ENCODE measurements at places on chromosomes 12 and 14.
A peak's percentile ranks its signal among the peaks of the same experiment; 100 is the strongest.

GRCh38 chr14:85471744-85472143, 58.2 kb upstream of the FLRT2 start:
- no peak for DNase-seq

GRCh38 chr12:50102131-50102531, 1.7 kb upstream of the GPD1 start:
- DNase-seq: no peak

GRCh38 chr14:104639885-104640548, 35.4 kb upstream of the TMEM179 start:
- DNase-seq: peak; percentile 63

GRCh38 chr14:28784096-28785048, 17.8 kb downstream of the FOXG1 start:
- DNase-seq: no peak

- no peak for DNase-seq
Observed at GRCh38 chr14:72643317-72643801, 250.5 kb downstream of the DPF3 start.

DNA sequence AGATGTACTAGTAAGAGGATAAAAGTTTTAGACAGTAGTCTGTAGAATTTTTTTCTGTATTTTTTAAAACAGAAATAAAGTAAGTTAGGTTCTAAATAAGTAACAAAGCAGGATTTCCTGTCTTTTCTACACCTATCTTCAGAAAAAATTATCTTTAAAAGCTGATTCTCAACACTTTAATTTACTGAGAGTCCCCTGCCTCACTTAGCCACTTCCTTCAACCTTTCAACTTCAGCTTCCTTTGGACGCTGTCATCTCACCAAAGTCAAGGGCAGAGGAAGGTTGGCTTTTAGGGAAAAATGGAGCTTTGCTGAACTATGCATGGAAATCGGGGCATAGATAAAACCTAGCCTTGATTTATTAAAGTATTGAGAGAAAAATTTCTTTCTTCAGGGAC, 44.9 kb upstream of the CERS5 start:
- DNase-seq: no peak

DNA sequence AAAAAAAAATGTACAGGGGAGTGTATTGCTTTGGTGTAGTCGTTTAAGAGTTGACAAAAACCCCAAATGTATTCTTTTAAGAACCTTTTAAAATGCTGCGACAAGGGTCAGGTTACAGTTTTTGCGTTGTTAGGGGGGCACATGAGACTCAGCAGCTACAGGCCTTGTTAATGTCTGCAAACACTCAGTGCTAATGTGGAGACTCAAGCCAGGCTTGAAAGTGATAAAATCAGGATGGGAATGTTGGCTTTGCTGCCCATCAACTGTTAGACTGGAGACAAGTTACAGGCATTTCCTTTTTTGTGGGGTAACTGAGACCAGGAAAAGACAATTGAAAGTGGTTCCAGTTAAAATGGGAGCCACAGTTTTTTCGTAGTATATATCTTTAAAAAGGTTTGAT, 84.8 kb downstream of the PRKCH start:
- peak; percentile 82 for DNase-seq

GRCh38 chr12:3998397-3998796, 125.2 kb upstream of the PARP11 start:
- DNase-seq: no peak

- DNase-seq: peak; percentile 35
Observed at GRCh38 chr12:10136637-10137205, 6.7 kb upstream of the CLEC7A start.

DNA sequence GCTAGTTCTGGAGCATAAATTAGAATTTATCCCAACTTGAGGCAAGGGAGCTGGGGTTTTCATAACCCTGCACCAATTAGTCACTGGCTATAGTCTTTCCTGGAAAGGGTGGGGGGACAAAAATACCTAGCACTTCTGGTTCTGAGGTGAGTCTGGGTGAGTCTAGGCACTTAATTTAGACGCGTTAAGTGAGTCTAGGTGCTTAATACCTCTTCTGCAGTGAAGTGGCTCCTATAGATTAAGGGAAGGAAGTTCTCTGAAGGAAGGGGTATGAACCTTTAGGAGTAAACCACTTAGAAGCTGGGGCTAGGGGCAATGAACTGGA, 251.7 kb downstream of the EFCAB11 start:
- DNase-seq: no peak

DNA sequence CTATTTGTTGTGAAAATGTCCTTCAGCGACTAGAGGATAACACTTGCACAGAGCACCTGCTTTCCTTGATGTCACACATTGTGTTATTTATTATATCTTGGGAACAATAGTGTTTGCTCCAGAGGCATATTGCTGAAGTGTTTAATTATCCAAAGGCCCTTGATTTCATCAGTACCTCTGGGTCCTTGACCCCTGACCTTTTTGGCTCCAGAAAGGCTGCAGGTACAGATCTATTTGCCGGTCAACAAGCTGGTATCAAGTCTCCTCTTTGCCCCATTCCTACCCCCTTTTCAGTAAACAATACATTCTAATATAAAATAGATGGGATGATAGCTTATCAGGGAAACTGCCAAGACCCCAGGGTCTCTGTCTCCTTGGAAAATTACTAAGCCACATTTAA, 206.8 kb downstream of the DACT1 start:
- no peak for DNase-seq

DNA sequence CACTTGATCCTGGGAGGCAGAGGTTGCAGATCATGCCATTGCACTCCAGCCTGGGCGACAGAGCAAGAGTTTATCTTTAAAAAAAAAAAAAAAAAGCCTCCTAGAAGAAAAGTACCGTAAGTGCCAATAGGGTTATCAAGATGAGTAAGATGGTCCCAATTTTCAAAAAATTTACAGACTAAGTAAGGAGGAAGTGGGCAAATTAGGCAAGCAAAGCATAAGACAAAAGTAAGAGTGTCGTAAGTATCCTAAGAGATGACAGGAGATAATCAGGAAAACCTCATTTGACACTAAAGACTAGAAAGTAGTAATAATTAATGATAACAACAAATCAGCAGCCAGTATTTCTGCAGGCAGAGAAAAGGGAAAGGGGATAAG, 12.2 kb downstream of the PYM1 start:
- no peak for DNase-seq

GRCh38 chr12:80157645-80158044, 58.3 kb downstream of the OTOGL start:
- no peak for DNase-seq

- DNase-seq: peak; percentile 35
Observed at GRCh38 chr12:124833693-124834122, 30.0 kb downstream of the SCARB1 start.

- no peak for DNase-seq
Observed at GRCh38 chr12:53236443-53237111, 4.6 kb upstream of the RARG start.

- DNase-seq: no peak
Observed at GRCh38 chr12:130126023-130126432, 36.2 kb upstream of the FZD10 start.

- peak; percentile 36 for DNase-seq
Observed at GRCh38 chr12:107320929-107321631, 227.7 kb upstream of the CRY1 start.

DNA sequence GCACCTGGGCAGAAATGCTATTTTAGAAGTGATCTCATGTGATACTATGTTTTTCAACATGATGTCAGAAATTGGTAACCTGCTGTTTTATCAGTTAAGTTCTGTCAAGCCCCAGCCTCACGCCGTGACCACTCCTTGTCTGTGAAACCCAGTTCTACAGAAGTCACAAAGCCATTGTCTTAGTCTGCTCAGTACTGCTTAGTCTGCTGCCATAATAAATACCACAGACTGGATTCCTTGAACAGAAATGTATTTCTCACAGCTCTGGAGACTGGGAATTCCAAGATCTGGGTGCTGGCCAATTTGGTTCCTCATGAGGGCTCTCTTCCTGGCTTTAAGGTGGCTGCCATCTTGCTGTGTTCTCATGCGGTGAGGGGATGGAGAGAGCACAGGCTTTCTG, 176.9 kb downstream of the PRKCH start:
- no peak for DNase-seq

DNA sequence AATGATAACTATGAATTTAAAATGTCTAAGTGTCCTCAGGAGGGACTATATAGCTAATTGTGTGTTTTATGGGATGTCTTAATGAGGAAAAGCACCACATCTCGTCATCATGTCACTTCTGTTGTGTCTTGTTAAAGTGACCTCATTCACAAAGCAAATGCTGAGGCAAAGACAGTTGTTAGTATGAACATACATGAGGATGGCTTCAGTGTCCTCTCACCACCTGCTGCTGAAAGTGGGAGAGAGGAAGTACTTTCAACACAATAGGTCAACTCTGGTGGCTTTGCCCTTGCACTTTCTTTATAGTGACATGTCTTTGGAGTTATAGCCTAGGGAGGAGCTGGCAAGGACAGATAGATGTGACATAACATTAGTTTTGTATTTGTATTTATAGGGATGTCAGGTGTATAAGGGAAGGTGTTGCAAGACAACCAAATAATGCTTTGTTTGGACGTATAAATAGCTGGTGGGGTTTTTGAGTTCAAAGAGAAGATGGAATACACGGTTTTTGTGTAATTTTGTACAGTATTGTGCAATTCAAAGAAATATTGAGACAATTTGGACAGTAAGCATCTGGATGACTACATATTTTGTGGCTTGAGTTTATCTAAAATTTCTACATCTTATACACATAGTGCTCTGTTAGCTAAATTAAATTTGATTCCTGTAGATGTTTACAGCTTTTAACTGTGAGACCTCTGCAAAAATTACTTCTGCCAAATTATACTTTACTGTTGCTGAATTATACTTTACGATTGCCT, 131.7 kb upstream of the ATP2B1 start:
- peak; percentile 60 for DNase-seq

- DNase-seq: no peak
Observed at GRCh38 chr12:64824130-64824499, 332 bp upstream of the TBC1D30 start.

GRCh38 chr12:112590281-112590680, 171.5 kb downstream of the PTPN11 start:
- no peak for DNase-seq

- no peak for DNase-seq
Observed at GRCh38 chr12:107129315-107129930, 36.1 kb upstream of the CRY1 start.

DNA sequence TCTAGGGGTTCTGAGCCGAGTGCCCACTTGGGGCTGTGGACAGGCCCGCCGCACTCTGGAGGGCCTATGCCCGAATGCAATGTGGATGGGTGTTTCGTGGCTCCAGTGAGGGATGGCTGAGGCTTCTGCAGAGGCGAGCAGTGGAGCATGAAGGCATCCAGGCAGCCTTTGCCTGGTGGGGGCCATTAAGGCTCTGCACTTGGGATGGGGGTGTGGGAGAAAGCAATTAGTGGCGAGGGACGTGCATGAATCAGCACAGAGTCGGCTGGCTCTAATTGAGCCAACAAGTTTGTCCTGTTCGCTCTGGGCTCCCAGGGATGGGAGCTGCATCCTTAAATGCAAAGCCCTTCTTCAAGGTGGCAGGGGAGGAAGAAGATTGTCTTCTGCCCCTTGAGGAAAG, 346.9 kb upstream of the FKBP4 start:
- DNase-seq: no peak

DNA sequence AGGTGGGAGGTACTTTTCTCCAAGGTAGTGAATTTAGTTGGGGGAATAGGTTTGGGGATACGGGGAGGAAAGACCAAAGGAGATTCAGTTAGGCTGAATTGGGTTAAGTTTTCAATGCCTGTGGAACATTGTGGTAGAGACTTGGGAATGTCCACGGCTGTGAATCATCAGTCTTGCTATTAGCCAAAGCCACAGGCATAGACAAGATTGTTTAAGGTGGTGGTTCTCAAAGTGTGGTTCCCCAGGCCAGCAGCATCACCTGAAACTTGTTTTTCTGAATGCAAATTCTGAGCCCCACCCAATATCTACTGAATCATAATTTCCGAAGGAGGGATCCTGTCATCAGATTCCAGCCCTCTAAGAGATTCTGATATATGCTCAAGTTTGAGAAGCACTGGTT, 316.2 kb downstream of the EGLN3 start:
- no peak for DNase-seq

DNA sequence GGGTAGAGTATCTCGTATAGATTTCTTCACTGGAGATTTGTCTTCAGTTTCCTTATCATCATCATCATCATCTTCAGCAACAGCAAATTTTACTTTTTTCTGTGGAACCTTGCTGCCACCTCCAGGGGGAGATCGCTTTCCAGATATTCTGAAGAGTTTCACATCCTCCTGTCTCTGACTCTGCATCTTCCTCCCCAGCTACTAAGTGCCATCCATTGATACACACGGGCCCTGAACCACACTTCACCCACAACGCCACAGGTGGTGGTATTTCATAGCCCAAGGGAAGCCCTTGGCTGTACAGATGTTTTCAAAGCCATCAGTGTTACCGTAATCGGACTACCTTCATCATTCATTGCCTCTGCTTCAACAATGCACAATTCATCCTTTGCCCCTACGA, 82.2 kb downstream of the PPP2R5C start:
- DNase-seq: no peak

- no peak for DNase-seq
Observed at GRCh38 chr14:34038358-34039057, 87.6 kb upstream of the EGLN3 start.

GRCh38 chr12:23862701-23863100, 86.8 kb downstream of the SOX5 start:
- DNase-seq: no peak

- DNase-seq: no peak
Observed at GRCh38 chr14:100885617-100886016, 17.9 kb downstream of the RTL1 start.

GRCh38 chr12:12704593-12705230, 8.7 kb upstream of the GPR19 start:
- peak; percentile 92 for DNase-seq

- DNase-seq: no peak
Observed at GRCh38 chr12:91163116-91163515, 19.5 kb downstream of the DCN start.

- no peak for DNase-seq
Observed at GRCh38 chr14:88029500-88029899, 24.6 kb downstream of the GPR65 start.

GRCh38 chr12:31279390-31279924, 46.5 kb downstream of the SINHCAF start:
- DNase-seq: no peak

DNA sequence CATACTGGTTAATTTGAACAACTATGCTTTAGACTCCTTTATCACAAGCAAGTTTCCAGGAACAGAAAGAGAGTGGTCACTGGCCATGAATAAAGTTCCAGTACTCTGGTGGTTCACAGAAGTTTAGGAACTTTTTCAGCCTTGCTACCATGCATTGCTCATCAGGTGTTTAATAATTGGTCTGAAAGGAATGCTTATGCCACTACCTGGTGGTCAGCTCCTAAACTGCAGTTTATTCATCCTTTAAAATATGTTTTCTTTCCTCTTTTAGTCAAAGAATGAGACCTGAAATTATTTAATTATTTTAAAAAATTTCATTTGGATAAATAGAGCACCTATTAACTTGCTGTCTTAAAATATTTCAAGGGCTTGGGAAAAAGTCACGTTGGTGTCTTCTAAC, 260.1 kb upstream of the OR4E1 start:
- no peak for DNase-seq

DNA sequence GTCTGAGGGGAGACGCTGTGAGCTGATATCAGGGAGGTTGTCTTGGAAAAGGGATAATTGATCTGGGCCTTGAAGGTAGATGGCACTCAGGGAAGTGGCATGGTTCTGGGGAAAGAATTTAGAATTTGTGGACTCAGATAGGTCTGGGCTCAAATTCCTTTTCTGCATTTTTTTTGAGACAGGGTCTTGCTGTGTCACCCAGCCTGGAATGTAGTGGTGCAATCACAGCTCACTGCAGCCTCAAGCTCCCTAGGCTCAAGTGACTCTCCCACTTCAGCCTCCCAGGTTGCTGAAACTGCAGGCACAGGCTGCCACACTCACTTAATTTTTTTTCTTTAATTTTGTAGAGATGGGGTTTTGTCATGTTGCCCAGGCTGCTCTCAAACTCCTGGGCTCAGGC, 98.1 kb upstream of the NCOR2 start:
- no peak for DNase-seq
